ENCODE measurements at places on chromosomes 11 and 22.

DNA sequence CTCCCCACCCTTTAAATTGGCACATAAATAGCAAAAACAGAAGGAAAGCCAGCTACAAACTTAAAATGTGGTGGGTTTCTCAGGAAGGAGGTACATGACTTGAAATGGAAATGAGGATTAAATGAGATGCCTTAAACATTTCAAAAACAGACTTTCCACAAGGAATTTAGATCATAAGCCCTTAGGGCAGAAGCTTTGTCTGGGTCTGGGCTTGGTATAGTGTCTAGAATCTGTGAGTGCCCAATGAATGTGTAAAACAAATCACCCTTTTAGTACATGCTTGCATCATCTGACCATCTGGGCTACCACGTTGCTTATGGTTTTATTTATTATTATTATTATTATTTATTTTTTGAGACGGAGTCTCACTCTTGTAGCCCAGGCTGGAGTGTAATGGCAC lies 37.1 kb upstream of the CREB3L1 start:
- no peak overlapping the region for H3K4me3 ChIP-seq
- H3K4me1 ChIP-seq: peaks cover 38% of the 10 kb centered on the region
- no peaks in the 10 kb centered on the region for H3K27me3 ChIP-seq
- no peak for DNase-seq
- no peak overlapping the region for H3K27ac ChIP-seq

- DNase-seq: no peak
- no peak overlapping the region for H3K27ac ChIP-seq
- no peaks in the 10 kb centered on the region for H3K4me1 ChIP-seq
- H3K36me3 ChIP-seq: no peaks in the 10 kb centered on the region
- H3K4me3 ChIP-seq: no peak overlapping the region
- H3K27me3 ChIP-seq: no peaks in the 10 kb centered on the region
Measured at GRCh38 chr11:60100516-60100915, 12.1 kb downstream of the MS4A2 start.

DNA sequence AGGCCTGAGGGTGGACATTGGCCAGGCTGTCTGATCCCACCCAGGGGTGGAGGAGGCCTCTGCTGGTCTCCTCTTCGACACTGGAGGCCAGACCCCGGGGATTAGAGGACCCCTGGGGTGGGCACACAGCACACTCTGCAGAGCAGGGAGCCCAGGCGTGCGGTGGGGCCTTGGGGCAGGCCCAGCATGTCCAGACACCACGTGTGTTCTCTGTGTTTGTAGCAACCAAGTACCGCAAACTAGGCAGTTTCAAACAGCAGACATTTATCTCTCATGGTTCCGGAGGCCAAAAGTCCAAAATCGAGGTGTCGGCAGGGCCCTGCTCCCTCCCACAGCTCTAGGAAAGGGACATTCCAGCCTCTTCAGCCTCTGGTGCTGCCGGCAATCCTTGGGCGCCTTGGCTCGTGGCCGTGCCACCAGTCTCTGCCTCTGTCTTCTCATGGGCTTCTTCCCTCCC lies 1.5 kb downstream of the PANX2 start:
- no peak overlapping the region for H3K4me3 ChIP-seq
- no peak overlapping the region for H3K27ac ChIP-seq
- no peaks in the 10 kb centered on the region for H3K4me1 ChIP-seq
- no peak for DNase-seq
- peaks cover 17% of the 10 kb centered on the region for H3K27me3 ChIP-seq
- H3K36me3 ChIP-seq: no peaks in the 10 kb centered on the region

DNA sequence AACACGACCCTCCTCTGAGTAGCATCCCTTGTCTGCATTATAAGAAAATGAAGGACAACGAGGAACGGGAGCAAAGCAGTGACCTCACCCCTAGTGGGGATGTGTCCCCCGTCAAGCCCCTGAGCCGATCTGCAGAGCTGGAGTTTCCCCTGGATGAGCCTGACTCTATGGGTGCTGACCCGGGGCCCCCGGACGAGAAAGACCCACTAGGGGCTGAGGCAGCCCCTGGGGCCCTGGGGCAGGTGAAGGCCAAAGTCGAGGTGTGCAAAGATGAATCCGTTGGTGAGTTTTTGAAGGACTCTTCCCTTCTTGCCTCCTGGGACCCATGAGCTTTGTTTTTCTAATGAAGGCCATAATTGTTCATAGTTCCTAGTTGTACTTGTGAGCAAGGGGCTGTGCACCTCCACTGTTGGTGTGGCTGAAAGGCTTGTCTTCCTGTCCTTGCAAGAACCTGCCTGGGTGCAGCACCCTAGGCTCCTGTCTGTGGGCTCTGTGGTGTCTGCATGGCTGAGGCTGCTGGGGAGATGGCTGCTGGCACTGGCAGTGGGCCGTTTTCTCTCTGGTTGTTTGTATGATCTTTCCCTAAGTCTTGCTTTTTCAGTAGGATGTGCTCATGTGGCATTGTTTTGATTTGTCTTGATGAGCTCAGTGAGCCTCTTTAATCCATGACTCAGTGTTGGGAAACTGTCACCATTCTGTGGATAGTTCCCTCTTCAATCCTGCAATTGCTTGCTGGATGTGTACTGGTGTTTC lies 10.1 kb downstream of the DGCR8 start:
- peaks cover 1% of the 10 kb centered on the region for H3K4me1 ChIP-seq
- no peak for DNase-seq
- no peaks in the 10 kb centered on the region for H3K27me3 ChIP-seq
- H3K36me3 ChIP-seq: peaks cover 88% of the 10 kb centered on the region
- H3K4me3 ChIP-seq: no peak overlapping the region

- no peak overlapping the region for H3K27ac ChIP-seq
- no peak overlapping the region for H3K4me3 ChIP-seq
- no peak for DNase-seq
Measured at GRCh38 chr22:19070397-19071169, 51.6 kb downstream of the DGCR2 start.

DNA sequence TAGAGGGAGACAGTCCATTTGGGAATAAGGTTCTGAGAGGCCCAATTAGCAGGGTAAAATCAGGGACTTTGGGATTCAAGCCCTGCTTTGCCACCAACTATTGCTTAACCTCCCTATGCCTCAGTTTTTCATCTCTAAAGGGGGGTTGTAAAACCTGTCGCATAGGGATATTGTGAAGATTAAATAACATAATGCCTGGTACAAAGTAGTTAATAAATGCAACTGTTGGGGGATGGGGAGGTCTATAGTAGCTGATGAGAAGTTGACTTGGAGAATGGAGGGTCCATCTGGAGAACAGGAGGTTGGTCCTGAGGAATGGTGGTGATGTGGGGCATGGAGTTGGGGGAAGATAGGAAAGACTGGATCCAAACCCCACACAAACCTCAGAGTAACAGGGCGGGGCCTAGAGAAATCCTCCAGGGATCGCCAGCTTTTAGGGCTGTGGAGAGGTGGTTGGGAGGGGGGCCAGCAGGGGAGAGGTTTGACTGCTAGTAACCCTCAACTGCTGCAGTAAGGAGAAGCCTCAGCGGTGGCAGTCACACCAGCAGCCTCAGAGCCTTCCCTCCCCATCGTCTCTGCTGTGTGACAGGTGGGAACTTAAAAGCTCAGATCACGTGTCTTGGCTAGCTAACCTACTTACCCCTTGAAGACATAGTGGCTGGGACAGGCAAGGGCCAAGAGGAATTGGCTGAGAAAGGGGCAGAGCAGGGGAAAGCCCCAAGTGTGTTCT lies 1.1 kb upstream of the ABCG4 start:
- H3K4me1 ChIP-seq: peaks cover 5% of the 10 kb centered on the region
- no peak overlapping the region for H3K27ac ChIP-seq
- H3K36me3 ChIP-seq: no peaks in the 10 kb centered on the region
- no peak for DNase-seq
- H3K4me3 ChIP-seq: no peak overlapping the region

GRCh38 chr11:22922672-22923071 lies 62.4 kb upstream of the CCDC179 start:
- no peak overlapping the region for H3K27ac ChIP-seq
- H3K27me3 ChIP-seq: no peaks in the 10 kb centered on the region
- no peak overlapping the region for H3K4me3 ChIP-seq
- no peaks in the 10 kb centered on the region for H3K4me1 ChIP-seq

DNA sequence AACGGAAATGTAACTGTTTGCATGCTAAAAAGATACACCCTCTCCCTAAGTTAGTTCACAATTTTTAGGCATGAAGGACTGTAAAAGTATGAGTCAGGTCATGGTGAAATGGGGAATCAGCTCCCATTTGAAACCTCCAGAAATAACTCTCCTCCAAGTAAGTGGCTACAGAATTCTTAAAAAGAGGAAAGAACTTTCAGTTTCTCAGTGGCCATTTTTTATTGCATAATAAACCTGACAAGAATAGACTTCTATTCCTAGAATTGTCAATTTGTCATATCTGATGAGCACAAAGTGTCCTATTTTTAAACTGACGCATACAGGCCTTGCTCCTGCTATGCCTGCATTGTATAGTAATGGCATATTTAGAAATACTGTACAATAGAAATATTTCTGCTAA lies 612.2 kb downstream of the CNTN5 start:
- no peaks in the 10 kb centered on the region for H3K4me1 ChIP-seq
- H3K27me3 ChIP-seq: no peaks in the 10 kb centered on the region
- H3K4me3 ChIP-seq: no peak overlapping the region
- no peak for DNase-seq
